ENCODE measurements at places on chromosomes 12 and 14.

DNA sequence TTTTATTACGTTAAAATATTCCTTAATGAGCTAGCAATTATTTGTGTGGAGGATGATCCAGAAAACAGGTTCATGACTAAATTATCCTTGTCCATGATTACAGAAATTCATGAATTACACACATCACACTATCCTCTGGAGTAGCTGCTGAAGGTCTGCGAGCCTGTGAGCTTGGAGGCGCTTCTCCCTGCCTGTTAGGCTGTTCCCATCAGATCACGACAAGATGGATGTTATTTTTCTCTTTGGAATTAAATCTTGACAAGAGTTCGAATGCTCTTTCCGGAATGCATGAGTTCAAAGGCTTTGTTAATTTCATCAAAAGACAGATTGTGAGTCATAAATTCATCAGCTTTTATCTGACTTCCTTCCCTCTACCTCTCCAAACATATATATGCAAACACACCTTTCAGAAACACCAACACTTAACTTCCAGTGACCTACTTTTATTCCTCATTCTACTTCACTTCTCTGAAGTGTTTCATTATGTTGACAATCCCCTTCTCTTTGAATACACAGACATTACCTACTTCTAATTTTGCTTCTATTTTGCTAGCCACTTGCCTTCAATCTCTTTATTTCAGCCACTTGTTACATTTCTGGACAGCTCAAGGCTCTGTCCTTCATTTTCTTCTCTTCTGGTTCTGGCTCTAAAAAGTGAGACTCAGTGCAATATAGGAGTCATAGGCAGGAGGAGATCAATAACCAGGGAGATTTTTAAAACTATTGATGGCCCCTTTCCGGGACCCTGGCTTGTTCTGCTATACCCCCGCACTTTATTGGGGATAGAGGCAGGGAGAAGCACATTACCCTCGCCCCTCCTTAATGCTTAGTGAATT, 274.6 kb downstream of the BTG1 start:
- DNase-seq, result no peak

GRCh38 chr12:112738531-112738930, 53.0 kb upstream of the RPH3A start:
- peak; percentile 23 for DNase-seq

DNA sequence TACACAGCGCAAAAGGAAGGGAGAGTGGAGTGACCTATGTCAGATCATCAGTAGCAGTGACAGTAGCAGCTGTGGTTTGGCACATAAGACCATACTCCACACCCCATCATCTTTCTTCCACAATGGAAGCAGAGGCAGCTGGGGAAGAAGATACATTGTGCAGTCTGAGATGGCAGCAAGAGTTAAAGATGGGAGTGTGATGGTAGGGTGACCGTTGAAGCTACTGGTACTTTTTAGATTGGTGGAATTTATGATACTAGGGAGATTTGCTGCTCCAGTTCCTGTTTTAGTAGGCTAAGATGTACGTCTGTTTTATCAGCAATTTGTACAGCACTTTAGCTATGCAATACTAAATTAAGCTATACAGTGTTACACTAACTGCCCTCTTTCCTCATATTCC, 291.0 kb downstream of the FUT8 start:
- DNase-seq, result no peak

DNA sequence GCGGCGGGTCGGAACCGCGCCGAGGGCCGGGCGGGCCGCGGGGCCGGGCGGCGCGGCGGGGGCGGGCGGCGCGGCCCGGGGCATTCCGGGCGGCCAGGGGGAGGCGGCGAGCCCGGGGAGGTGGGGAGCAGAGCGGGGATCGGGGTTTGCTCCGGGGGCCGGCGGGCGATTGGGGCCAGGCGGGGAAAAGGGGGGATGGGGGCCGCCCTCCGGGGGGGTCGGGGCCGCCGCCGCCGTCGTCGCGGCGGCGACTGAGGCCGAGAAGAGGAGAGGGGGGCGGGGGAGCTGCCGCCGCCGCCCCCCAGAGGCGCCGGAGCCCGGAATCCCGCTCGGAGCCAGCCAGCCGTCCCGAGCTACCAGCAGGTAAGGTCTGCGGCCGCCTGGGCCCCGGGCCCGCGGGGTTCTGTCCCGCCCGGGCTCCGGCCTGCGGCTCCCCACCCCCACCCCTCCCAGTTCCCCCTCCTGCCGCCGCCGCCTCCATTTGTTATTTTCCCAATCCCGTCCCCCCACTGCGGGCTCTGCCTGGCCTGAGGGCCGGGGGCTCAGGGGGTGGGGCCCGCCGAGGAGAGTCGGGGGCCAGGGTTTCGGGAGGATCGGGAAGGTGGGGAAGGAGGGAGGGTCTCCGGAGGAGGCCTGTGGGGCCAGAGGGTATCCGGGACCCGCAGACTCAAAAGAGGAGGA, 403 bp downstream of the ATN1 start:
- DNase-seq, result no peak

DNA sequence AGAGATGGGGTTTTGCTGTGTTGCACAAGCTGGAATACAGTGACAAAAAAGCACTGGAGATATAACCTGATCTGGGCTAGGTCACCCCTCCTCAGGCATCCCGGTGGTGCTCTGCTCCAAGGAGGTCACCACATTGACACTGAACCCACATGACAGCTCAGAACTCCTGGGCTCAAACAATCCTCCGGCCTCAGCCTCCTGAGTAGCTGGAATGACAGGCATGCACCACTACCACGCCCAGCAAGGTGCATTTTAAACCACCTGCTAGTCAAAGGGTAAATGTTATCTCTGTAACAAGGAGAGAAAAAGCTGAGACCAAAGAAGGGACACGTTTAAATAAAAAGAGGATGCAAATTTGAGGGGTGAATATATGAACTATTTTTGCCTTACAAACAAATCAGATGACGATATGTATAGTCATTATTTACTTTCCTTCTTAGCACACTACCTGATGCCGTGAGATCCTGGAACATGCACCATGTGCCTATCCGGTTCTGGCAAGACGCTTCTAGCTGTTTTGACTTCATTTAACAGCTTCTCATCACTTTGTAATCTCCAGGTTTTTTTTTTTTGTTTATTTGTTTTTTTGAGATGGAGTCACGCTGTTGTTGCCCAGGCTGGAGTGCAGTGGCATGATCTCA, 135.1 kb downstream of the PPM1H start:
- no peak for DNase-seq

- DNase-seq, result no peak
Measured at GRCh38 chr12:64521833-64522232, 69.9 kb downstream of the TBK1 start.

- DNase-seq, result no peak
Measured at GRCh38 chr14:92923744-92924103, 774 bp downstream of the CHGA start.

DNA sequence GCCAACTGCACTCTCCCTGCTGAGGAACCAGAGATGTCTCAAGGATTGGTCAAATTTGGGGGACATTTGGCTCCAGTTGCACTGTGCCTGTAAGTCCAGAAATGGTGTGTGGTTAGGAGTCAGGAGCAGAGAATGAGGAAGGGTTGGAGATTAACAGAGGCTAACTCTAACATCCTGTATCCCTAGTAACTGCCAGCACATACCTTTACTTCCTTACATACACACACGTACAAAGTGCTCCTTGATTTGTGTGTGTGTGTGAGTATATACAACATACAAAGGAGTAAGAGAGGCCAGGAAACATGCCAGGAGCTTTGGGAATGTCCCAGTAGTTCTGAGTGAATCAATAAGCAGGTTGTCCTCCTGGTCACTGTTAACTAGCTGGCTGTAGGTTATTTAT, 39.8 kb upstream of the NRXN3 start:
- no peak for DNase-seq

DNA sequence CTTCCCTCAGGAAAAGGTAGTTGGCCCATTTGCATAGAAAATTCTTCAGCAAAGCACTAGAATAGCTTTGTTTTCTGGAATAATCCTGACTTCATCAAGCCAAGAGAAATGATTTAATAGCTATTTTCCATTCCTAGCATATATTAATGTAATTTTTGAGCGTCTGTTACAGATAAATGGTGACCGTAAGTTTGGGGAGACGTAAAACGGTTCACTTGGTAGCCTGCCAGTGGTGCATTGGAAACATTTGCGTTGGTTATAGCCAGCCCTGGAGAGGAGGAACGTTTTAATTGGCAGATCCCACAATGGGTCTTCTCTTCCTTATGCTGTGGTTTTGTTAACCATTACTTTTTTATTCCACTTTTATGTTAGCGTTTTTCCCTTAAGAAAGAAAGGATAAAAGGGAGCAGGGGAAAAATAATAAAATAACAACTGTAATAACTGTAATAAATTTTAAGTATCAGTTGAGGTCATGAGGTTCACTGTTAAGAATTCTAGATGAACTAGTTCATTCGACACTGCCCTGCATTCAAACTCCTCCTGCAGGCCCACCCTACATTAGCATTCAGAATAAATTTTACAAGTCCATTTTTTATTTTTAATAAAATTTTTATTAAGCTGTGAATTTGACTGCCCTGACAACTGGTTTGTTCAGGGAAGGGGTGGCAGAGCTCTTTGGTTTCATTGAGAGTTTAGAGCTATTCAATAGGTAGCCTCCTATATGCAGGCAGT, 300.7 kb downstream of the ERC1 start:
- no peak for DNase-seq

DNA sequence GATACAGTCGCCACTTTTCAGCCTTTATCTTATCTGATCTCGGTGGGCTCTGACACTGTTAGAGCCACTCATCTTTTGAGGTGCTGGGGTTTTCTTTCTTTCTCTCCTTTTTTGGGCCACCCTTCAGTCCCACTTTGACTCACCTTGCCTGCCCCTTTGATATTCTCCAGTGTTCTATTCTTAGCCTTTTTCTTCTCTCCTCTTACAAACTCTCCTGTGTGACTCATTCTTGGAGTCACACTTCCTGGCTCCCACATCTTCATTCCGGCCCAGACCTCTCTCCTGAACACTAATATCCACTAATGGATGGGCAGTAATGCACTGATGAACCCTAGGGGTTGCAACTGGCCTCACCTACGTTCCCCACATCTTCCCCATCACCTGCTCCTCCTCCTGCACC, 2.2 kb upstream of the DCD start:
- peak; percentile 30 for DNase-seq

DNA sequence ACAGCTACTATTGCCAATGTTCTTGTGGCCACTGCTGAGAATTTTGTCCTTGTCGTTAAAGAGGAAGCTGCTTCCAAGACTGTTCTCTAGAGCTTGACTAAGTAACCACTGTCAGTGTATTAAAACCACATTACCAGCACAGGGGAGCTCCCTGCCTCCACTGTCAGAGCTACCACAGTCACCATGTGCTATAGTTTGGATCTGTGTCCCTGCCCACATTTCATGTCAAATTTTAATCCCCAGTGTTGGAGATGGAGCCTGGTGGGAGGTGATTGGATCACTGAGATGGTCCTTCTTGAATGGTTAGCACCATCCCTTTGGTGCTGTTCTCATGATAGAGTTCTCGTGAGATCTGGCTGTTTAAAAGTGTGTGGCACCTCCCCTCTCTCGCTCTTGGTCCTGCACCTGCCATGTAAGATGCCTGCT, 23.2 kb upstream of the RAP1B start:
- no peak for DNase-seq

DNA sequence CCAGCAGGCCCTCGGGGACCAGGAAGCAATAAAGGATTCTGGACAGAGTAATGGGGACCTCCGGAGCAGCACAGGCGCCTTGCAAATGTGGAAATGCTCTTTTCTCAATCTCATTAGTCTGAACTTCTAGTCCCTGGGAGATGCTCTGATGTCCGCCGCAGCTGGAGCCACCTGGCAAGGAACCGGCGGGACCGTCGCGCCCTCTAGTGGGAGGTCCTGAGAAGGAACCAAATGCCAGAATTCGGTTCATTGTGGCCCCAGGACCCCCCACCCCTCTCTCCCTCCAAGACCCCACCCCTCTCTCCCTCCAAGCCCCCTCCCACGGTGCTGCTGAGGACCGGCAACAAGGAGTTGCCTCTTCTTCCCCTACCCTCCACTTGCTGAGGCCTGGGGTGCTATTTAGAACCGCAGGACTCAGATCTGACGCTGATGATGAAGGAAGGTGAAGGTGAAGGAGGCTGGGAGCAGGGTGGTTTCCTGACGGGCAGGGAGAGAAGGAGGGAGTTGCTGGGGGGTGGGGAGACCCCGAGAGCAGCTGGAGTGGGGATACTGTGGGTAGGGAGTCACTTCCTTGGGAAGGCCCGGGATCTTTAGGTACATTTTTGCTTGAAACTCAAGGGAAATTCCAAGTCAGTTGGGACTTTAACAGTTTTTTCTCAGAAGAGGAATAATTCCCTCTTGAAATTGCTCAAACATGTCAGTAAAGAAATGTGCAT, 42.5 kb downstream of the SMIM41 start:
- DNase-seq, result peak; percentile 69

GRCh38 chr12:26425587-26426260, 230.4 kb downstream of the SSPN start:
- DNase-seq, result peak; percentile 9

DNA sequence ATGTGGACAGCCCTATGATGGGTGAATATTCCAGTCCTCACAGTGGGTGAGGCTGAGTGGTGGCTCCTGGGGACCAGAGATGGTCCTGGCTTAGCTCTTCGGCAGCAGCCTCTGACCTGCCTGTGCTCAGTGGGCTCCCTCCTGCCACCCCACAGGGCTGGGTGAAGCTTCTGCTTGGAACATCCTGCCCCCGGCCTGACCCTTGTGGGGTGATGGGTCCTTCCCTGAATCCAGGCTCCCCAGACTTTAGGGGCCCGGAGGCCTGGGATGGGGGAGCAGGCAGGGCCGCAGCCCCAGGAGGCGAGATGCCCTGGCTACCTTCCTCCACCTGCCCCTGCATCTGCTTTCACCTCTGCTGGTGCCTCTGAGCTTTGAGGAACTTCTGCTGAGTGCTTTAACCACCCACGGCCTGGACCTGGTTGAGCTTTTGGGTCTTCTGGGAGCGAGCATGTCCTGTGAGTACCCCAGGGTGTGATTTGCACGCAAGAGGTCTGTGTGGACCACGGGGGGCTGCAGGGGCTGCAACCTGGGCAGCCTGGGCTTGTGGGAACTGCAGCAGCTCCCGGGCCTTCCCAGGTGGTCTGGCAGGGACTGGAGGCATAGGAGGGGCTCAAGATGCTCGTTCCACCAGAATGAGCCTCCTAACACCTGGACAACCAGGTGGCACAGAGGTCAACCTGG, 159.5 kb downstream of the KIF26A start:
- no peak for DNase-seq

DNA sequence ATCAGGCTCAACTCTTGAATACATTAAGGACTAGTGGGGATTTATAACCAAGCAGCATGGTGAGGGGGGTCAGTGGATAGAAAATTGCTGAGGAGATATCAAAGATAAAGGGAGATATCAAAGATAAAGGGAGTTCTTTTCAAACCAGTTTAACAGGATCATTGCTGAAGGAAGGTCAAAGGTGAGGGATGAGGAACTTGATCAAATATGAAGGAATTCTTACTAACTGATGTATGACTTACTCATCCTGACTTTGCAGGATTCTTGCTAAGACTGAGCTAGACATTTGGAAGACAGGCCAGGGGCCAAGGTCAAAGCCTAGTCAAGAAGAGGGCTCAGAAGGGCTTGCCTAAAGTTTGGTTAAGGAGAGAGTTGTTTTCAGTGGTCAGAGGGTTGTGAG, 4.8 kb downstream of the ABHD4 start:
- DNase-seq, result no peak

DNA sequence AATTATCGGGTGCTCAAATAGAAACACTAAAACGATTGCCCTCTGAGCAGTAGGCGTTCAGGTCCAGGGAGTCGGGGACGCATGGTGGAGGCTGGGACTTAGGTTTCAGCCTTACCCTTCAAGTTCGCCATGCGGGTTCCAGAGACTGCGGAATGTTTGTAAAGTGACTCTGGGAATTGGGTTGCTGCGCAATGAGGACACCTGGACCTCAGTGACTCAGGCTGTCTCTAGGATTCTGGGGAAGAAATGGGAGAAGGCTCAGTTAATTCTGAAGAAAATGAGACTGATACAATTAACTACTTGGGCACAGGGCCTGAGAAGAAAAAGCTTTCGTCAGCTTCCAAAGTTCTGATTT, 1.1 kb downstream of the LGALS3 start:
- peak; percentile 63 for DNase-seq

GRCh38 chr12:55955800-55956508, 9.9 kb downstream of the PMEL start:
- DNase-seq, result peak; percentile 78

Measured in Daoy (cell line).